Stimulated activated CD8-positive, alpha-beta memory T cell treated with anti-CD3 and anti-CD28 coated beads, Interleukin-7, amount 100 ng/mL, for 24 hours (primary cell): ENCODE measurements at places on chromosomes 1 and 21.
A peak's percentile ranks its signal among the peaks of the same experiment; 100 is the strongest.

DNA sequence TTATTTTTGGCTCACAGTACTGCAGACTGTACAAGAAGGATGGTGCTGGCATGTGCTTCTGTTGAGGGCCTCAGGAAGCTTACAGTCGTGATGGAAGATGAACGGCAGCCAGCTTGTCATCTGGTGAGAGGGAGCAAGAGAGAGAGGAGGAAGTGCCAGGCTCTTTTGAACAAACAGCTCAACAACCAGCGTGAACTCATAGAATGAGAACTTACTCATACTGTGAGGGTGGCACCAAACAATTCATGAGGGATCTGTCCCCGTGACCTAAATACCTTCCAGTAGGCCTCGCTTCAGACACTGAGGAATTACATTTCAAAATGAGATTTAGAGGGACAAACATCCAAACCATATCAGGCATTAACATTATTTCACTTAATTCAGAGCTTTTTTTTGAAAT is 84.7 kb downstream of the PKN2 start:
- DNase-seq, result no peak

DNA sequence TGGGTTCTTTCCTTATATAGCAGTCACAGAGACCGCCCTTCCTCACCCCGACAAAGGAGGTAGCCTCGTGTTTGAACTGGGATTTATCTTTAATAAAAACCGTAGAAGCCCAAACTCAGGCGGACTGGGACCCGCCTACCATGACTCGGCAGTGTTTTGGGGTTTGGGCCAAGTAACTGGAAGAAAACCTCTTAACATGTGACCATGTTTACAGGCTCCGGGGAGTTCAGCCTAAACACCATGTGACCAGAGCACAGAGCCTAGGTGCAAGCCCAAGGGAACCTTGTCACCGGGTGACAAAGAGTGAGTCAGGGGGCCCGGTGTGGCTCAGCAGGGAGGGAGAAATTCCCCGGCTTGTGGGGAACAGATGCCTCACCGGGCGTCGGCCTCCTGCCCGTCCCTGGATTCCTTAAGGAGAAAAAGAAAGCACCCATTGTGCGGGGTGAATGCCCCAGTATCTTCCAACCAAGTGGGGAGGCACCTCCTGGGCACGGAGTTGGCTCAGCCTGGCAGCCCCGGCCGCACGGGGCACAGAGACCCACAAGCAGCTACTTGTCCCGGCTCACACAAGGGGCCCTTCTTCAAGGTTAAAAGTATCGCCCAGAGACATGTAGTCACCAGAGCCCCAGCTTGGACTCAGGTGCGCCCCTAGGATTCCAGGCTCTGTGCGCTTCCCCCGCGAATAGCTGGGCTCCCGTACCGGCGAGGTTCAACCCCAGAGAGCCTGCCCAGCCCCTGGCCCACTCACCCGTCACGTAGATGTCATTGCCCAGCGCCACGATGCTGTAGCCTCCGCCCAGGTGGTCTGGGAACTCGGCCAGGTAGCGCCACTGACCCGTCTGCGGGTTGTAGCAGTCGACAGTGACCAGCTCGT is 1.4 kb downstream of the KLHL21 start:
- DNase-seq, result peak; percentile 62

GRCh38 chr1:207059881-207060280 is 6.8 kb downstream of the PFKFB2 start:
- no peak for DNase-seq

DNA sequence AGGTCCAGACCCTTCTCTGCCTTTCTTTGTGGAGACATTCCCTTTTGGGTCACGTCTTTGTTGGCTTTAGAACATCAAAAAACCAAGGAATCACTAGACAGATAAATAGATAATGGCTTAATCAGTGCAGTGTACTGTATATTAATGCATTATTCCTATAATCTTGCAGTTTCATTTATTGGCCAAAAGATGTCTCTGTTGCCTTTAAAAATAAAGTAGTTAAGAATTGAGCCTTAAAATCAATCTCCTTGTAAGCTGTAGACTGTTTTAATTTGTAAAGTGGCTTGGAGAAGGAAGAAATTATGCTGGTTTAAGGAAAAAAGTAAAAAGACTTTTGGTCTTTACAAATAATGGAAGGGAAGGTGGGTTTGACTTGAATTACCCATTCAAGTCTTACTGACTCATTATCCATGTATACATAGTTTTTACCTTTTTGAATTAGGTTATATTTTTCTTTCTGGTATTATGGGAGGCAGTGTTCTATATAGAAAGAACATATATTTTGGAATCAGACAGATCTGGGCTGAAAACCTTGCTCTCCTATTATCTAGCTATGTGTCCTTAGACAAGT is 84.6 kb downstream of the VPS13D start:
- DNase-seq, result no peak

GRCh38 chr1:66330722-66331141 is 203.2 kb upstream of the SGIP1 start:
- no peak for DNase-seq

- DNase-seq, result no peak
These were observed 49.6 kb upstream of the KDM4A start for GRCh38 chr1:43600033-43601020.

DNA sequence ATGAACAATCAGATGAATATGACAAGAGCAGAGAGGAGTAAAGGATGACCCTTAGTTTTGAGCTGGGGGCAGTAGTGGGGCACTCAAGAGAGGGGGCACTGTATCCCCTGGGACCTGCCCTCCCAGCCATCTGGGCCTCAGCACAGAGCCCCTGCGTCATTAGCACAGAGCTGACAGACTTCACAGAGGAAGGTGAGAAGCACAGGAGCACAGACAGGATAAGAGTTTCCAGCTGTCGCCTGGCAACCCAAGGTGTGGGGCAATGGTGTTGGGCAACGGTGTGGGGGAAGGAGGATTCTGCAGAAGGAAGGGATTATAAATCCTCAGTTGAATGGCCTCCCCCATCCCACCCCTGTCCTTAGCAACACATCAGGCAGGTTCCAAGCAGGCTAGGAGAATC is 30.2 kb downstream of the RAB3B start:
- no peak for DNase-seq

DNA sequence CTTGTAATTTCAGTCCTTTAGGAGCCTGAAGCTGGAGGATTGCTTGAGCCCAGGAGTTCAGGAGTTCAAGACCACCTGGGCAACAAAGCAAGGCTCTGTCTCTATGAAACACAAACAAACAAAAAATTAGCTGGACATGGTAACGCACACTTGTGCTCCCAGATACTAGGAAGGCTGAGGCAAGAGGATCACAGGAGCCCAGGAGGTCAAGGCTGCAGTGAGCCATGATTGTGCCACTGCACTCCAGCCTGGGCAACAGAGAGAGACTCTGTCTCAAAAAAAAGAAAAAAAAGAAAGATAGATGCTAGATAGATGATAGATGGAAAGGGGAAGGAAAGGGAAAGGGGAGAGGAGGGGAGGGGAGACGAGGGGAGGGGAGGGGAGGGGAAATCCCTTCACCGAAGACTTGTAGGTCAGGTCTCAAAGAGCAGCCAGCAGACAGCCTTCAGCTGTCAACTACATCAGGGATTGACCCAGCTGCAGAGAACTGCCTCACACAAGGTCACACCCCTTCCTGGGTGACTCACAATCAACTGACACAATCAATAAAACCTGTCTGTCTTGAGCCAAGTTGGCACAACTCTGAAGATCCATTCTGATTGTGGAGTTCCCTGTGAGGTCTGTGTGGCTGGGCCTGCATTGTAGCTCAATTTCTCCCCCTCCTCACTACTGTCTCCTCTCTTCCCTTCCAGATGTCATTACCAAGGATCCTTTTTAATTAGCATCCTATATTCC is 200.6 kb downstream of the RGS7 start:
- no peak for DNase-seq

DNA sequence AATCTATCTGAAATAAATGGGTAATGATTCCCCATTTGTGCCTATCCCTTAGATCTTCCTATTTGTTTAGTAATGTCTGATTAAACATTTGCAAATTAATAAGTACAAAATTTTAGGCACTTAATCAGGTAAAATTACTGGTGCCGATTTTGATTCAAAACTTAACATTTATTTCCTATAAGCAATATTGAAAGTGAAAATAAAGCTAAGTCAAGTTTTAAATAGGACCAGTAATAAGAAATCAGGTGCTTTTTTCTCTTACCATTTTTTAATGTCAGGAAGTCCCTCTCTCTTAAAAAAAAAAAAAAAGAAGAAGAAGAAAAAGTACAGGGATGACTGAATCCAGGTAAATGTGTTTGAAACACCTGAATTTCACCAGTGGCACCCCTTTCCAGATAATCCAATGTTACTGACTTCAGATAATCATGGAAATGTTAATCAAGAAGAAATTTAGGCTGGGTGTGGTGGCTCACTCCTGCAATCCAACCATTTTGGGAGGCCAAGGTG is 836 bp upstream of the GBP4 start:
- DNase-seq, result no peak

GRCh38 chr1:202348005-202348508 is 442 bp upstream of the PPP1R12B start:
- DNase-seq, result no peak

DNA sequence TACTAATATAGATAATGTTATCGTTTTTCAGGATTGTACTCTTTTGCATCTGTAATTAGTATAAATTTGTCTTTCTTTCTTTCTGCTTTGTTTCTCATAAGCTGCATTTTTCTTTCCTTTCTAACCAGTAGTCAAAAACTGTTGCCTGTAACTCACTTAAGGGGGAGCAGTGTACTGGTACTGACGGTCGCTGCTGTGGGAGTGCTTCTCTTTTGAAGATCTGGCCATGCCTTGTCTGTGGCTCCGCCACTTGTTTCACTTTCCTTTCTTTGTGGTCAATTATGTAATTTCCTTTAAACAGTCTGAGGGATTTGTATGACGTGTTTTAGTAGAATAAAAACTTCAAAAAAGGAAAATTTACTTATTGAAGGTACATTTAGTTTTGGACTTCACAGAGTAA is 37.0 kb downstream of the MIA3 start:
- no peak for DNase-seq

DNA sequence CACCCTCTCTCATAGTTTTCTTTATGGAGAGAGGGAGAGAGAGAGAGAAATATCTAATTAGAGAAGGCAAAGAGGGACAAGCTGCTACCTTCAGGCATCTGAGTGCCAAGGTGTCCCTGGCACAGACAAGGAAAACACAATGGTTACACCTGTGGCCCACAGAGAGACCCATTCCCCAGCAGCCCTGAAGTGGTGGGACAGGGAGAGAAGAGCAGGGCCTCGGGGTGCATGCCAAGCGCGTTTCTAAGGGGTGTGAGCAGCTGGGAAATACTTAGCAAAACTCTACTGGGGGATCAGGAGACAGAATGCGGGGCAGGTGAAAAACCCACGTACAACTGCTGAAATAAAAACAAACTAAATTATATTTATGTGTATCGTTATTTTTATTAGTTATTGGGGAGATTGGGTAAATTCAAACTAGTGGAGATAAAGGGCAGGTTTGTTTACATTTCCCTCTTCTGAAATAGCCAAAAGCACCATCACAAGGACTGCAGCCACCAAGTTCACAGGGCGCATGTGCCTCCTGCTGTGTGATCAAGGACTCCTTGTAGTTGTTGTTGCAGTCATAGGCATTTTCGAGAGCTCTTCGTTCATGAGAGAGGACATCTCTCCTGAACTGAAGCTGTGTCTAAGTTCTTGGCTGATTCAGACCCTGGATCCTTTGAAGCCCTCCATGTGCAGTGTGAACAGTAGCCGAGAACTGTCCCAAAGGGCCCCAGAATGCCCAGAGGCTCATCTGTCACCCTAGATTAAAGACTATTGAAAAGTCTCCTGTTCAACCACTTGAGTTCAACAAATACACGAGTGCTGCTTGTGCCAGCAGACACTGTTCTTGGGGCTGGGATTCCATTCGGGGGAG is 737 bp upstream of the SERPINC1 start:
- DNase-seq, result no peak

GRCh38 chr1:219987325-219987724 is 59.0 kb upstream of the SLC30A10 start:
- no peak for DNase-seq

DNA sequence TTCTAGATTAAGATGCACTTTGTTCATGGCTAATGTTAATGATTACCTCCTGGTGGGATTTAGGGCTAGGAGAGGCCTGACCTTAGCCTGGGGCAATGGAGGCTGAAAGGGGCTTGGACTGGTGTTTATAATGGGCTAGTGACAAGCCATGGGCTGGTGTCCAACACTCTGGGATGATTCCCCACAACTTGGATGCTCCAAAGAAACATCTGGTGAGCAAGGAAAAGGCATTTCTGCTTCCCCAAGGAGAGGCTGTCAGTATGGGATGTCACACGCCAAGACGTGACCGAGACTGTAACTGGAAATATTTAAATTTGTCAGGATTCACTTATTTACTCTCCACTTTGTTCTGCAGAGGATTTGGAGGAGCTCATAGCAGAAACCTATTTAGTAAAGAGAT is 45.2 kb downstream of the PTPRU start:
- DNase-seq, result no peak

- no peak for DNase-seq
These were observed 33.3 kb downstream of the LRRC8B start for GRCh38 chr1:89557956-89558355.

- no peak for DNase-seq
These were observed 21.4 kb upstream of the LSM10 start for GRCh38 chr1:36419140-36419539.

DNA sequence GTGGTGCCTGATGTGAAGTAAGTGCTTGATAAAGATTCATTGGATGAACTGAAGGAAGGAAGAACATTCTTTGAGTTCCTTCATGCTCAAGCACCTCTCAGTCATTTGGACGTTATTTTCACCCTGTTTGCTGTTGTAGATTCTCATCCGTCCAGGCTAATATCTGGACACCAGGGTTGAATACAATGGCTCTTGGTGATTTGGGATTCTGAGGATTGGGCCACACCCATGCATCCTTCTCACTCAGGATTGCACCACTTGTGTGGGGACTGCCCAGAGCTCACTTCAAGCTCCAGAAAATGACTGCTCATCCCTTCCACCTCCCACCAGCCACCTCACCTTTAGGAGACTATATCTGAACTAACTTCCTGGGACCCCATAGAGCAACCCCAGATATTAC is 117.1 kb upstream of the IPO9 start:
- no peak for DNase-seq

GRCh38 chr1:162621256-162621655 is 11.0 kb upstream of the DDR2 start:
- no peak for DNase-seq

- DNase-seq, result no peak
These were observed 205.1 kb upstream of the RUNX1 start for GRCh38 chr21:35254006-35254764.
